ENCODE measurements at places on chromosomes 2 and 18.
A peak's percentile ranks its signal among the peaks of the same experiment; 100 is the strongest.

DNA sequence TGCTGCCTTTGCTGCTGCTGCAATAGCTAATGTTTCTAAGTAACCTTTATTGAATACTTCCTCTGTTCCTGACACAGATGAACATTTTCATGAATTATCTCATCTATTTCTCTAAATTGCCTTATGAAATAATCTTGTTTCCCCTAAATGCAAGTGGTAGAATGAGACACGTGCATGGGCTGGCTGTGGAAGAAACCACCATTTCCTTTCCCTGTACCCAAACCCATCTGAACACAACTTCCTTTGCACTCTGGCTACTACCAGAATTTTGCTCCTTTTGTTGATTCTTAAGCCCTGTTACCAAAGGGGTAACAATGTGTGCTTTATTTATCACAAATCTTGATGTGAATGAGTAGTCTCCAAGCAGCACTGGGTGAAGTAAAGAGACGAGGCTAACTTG, 29.2 kb downstream of the AKAIN1 start:
- no peak for DNase-seq

DNA sequence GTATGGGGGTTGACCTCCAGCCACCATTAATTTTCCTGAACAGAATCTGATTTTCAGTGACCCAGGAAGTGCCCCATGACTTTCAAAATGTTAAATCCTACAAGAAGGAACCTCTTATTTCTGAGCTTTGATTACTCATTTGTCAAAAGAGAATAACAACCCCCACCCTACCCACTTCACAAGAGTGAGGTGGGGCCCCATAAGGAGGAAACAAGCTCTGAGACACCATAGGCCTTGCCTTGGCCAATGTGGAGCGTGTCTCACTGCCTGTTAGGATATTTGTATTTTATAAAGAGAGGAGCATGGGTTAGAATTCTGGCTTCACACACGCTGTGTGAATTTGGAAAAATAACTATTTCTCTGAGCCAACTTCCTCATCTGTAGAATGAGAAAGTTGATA, 158.9 kb downstream of the TTC32 start:
- no peak for DNase-seq

- no peak for DNase-seq
Measured at GRCh38 chr2:209458008-209458979, 34.4 kb downstream of the MAP2 start.

GRCh38 chr2:120269816-120270215, 17.2 kb downstream of the RALB start:
- DNase-seq: no peak

DNA sequence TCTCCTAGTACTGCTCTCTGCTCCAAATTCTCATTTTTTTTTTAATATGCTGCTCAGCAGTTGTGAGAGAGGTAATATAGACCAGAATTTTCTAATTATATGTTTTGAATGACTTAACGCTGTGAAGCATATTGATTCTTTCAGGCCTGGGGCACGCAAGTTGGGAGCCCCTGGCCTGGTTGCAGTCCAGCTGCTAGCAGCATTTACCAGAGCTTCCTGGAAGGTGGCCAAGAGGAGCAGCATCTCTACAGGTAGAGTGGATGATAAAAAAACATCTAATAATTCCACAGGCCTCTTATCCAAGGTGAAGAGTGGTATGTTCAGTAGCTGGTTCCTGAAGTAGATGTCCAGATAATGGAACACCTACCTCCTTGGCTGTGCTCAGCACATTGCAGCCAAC, 7.3 kb upstream of the UGP2 start:
- DNase-seq: no peak

DNA sequence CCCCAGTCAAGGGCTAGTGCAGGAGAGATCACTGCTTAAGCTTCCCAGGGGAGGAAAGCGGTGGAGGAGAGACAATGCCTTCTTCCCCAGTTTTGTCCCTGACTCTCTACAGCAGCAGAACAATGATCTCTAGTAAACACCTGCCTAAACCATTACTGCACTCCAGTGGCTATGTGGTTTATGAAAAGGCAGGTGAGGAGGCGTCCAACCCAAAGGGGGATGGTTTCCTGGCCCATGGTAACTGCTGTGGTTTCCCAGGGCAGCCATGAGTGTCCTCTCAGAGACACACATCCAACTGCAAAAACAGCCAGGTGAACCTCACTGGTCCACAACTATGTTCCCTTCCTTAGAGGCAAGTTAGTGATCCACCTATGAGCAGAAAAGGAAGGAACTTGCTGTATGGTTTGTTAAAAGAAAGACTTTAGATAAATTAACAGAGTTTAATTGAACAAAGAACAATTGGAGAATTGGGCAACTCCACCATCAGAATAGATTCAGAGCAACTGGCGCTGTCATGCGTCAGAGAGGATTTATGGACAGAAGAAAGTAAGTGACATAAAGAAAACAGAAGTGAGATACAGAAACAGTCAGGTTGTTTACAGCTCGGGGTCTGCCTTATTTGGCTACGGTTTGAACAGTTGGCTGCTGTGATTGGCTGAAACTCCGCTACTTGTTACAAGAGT, 4.8 kb upstream of the TTC39C start:
- DNase-seq: no peak

- DNase-seq: no peak
Measured at GRCh38 chr18:50057009-50057408, 137.9 kb downstream of the MYO5B start.

DNA sequence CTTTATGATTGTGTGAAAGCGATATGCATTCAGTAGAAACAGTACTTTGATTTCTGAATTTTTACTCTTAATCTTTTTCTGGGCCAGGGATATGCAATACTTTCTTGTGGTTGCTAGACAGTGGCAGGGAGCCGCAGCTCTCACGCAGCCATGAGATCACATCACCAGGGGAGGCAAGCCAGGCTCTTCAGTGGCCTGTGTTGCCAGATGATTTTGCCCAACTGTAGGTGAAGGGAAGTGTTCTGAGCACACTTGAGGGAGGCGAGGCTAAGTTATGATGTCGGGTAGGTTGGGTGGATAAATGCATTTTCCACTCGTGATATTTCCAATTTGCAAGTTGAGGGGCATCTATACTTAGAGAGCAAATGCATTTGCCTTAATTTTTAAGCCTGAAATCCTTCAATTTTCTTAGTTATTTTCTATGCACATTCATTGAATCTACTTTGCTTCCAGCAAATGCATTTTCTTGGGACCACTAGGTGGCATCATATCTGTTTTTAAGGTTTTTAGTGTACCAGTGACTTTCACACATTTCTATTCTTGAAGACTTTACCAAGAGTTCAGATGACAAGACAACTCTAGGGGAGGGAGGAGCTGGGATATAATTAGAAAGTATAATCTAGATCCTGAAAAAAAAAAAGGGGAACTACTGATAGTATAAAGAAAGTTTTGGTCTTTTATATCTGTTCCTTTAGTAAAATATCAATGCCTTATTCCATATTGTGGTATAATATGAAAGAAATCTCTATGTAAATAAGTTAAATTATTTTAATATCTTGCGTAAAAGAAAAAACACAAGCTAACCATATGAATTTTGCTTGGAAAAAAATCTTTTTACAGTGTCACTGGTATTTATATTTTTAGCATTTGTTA, 643.3 kb downstream of the SOCS6 start:
- peak; percentile 4 for DNase-seq

DNA sequence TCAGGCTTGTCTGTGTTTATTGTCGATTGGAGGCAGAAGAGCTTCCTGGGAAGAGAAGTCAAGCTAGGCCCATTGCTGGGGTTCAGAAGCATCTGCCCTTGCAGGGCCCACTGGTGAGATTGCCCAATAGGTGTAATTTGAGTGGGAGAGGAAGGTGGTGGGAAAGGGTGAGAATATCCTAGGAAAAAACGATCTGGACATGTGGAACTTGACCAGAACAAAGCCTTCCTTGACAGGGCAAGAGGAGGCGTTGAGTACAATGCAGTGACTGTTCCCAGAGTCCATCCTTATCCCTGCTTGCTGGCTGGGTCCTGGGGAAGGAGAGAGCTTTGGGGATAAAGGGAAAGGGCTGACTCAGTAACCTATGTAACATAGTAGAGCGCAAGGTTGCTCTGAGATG, 27.1 kb downstream of the NABP1 start:
- DNase-seq: no peak

DNA sequence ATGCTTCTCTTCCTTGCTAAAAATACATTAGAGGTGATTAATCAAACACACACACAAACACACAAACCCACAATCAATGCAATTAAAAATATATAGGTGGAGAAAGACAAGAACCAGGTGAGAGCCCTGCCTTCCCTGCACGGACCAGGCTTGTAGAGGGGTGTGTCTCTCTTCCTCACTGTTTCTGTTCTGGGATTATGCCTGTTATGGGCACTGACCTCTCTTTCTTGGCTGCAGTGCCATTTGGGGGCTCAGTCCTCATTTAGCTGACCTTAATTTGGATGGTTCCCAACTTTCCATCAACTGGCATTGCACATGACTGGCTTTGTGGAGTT, 89.8 kb downstream of the SH3RF3 start:
- DNase-seq: no peak
